ENCODE measurements at places on chromosomes 5 and 9. TPM values are rescaled to one million over a fixed set of nuclear protein-coding genes. Genes with fewer than 3 reads are reported as not detected.

NIM1K gene
- total RNA-seq = not detected

FAT2 gene
- not detected for total RNA-seq

ADAMTS2 gene
- not detected for total RNA-seq

DNA sequence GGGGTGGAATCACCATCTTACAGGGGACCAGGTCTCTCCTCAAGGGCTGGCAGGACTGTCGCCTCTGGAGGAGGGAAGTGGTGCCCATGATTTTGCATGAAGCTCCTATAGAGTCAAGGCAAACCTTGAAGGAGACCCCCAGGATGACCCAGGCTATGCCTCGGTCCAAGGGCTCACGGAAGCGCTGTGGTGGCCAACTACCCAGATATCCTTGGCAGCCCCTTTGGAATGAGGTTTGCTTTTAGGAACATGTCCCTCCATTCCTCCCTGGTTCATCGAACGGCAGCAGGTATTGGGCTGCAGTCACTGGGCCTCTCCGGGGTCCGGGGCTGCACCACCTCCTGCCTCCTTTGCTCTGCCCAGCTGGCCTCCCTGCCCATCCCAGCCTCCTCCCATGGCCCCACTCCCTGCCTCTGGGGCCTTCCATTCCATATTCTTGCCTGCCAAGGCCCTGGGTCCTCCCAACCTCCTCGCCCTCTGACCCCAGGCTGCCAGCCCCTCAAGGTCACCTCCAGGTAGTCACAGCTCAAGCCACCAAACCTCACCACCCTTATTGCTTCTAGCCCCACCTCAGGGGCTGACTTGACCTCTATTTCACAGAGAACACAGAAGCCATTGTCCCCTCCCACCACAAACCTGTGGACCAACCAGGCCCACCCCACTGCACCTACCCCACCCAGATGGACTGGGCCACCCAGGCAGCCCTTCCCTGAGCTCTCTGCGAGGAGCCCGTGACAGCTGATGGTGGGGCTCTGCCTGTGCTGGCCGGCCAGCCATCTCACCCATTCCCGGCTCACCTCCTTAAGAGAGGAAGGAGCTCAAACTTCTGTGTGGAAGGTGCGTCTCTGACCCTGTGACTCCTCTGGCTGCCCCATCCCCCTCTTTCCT lies 3.6 kb upstream of the IL3 start:
- H3K4me3 ChIP-seq = no peak overlapping the region
- no peaks in the 10 kb centered on the region for H3K36me3 ChIP-seq
- H3K27me3 ChIP-seq = peaks cover 1% of the 10 kb centered on the region
- H3K27ac ChIP-seq = no peak overlapping the region

- no peak overlapping the region for H3K4me3 ChIP-seq
- H3K27ac ChIP-seq = no peak overlapping the region
- H3K4me1 ChIP-seq = no peaks in the 10 kb centered on the region
- DNase-seq = no peak
Measured at GRCh38 chr5:18438126-18438525, 803.9 kb downstream of the TAF11L14 start.
